IMR-90 (cell line): ENCODE measurements at places on chromosomes 7 and 10. TPM values are rescaled to one million over a fixed set of nuclear protein-coding genes. Genes with fewer than 3 reads are reported as not detected.

The CCL24 gene
- total RNA-seq = not detected in 2 replicates

GRCh38 chr10:8189458-8189857, 135.0 kb downstream of the GATA3 start:
- DNase-seq = no peak

DNA sequence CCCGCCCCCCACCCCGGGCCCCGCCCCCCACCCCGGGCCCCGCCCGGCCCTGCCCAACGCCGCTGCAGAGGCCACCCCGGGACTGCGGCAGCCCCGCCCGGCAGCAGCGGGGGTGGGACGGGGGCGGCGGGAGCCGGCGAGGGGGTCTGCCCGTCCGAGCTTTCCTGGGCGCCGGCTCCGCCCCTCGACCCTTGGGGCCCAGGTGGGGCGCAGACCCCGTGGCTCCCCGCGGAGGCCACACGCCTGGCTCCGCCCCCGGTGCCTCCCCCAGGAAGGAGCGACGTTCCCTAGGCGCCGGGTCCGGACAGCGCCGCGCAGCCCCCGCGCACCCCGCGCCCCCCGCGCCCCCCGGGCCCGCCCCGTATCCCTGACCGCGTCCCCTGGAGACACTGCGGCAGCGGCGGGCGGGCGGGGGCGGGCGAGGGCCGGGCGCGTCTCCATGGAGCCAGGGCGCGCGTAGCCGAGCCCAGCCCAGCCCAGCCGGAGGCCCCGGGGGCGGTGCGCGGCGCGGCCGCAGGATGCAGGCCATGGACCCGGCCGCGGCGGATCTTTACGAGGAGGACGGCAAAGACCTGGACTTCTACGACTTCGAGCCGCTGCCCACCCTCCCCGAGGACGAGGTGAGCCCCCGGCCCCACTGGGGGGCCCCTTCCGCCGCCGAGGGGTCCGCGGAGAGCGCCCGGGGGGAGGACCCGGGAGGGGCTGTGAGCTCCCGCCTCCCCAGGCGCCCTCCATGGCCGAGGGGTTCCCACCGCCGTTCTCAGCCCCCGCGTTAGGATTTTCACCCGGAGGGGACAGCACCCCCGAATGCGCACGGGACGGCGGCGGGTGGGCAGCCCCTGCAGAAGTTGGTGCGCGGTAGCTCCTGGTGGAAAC, at the start of gene KNDC1:
TSS of gene KNDC1 (plus strand) at position 270 of the 876 bp plus-strand sequence. CDS start at position 519, 249 bp downstream.
- DNase-seq = peak; percentile 17

DNA sequence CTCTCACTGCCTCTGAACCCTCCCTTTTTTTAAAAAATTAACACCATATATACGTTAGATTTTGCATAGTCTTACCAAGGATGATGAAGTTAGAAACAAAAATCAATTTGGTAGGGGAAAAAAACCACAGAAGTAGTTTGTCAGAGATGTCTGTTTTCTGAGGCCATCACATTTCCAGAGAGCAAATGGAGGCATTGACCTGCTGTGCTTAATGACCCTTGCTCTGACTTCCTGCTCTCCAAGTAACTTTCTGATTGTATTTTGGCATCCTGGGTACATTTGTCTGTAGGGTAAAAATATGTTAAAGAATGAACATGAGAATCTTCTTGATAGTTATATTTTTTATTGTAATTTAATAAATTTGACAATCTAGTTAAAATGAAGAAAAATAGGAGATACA, 140.2 kb downstream of the LCOR start:
- no peak for DNase-seq

The RSPH10B gene
- total RNA-seq = under 0.01 TPM in 1 of 2 replicates, not detected in the other

GRCh38 chr10:89216056-89216455, 8.9 kb upstream of the CH25H start:
- no peak for DNase-seq

The SKIDA1 gene
- 0.56 and 0.72 TPM in 2 replicates for total RNA-seq
